ENCODE measurements at places on chromosomes 16 and 17. TPM values are rescaled to one million over a fixed set of nuclear protein-coding genes. Genes with fewer than 3 reads are reported as not detected.

GDPD1 gene
- not detected for total RNA-seq

ENPP7 gene
- total RNA-seq: not detected

RNF135 gene
- total RNA-seq: 16.4 TPM

TPSAB1 gene
- not detected for total RNA-seq

GRCh38 chr16:85923153-85924021 is 24.4 kb downstream of the IRF8 start:
- DNase-seq: no peak

GRCh38 chr17:3542410-3543088 is 15.1 kb downstream of the TRPV3 start:
- no peak for DNase-seq

GRCh38 chr16:48262631-48263030 is 15.3 kb upstream of the ABCC11 start:
- DNase-seq: no peak

All from MG63 (cell line).